ENCODE measurements at places on chromosomes 7 and 10.

GRCh38 chr7:4806983-4807597, 31.7 kb downstream of the AP5Z1 start:
- no peak for DNase-seq

GRCh38 chr10:17647326-17647725, 3.4 kb downstream of the STAM start:
- DNase-seq, result no peak

DNA sequence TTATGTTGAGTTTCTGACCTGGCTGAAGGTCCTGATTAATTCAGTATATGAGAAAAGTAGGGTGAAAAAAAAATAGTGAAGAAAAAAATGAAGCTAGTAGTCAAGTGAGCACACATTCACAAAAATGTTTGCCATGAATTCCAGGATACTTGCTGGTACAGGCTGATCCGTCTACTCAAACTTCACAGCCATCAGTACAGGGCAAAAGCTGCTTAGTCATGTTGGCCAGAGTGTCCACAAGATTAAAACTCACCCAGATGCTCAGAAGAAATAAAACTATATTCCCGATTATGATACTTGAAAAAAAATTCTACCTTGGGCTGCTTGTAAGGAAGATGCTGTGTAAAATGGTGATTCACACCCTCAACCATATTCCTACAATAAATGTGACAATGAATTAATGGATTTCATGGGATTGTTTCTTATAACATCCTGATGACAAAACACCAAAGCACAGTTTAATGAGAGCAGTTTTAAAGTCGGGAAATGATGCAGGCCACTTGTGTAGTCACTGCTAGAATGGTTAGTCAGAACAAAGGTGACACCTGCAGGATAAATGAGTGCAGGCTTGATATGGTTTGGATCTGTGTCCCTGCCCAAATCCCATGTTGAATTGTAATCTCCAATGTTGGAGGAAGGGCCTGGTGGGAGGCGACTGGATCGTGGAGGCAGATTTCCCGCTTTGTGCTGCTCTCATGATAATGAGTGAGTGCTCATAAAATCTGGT, 49.2 kb upstream of the ANKRD1 start:
- no peak for DNase-seq

DNA sequence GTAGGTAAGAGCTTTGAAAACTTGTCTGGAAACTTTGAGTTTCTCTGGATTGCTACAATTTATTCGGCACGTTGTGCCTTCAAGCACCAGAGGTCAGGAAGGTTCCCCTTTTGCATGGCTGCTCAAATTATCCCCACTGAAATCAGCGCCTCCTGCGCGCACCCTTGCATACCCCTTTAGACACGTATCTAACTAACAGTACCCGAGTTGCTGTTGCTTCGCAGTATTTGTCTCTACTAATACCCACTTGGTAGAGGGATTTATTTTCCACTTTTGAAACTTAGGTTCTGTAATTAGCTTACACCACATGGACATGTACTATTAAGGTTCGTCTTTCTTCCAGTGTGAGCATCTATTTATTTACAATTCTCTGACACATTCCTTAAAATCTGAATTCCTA, 1.6 kb downstream of the MEOX2 start:
- DNase-seq, result no peak

- no peak for DNase-seq
These were observed 36.8 kb downstream of the OGDH start for GRCh38 chr7:44643206-44643605.

DNA sequence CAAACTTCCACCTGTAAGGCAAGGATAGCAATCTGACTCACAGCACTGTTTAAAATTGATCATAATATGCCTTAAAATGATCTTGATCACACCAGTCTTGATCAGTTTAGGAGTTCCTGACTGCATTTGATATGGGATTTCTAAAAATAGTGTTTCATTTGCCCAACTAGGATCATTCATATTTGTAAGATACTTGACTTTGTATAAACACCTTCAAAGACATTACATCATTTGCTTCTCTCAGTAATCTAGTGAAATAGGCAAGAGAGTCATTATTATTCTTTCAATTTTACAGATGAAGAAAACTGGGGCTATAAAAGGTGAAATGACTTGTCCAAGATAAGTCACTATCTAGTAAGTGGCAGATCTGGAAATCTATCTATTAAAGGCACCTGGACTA, 521.1 kb downstream of the GATA3 start:
- no peak for DNase-seq

DNA sequence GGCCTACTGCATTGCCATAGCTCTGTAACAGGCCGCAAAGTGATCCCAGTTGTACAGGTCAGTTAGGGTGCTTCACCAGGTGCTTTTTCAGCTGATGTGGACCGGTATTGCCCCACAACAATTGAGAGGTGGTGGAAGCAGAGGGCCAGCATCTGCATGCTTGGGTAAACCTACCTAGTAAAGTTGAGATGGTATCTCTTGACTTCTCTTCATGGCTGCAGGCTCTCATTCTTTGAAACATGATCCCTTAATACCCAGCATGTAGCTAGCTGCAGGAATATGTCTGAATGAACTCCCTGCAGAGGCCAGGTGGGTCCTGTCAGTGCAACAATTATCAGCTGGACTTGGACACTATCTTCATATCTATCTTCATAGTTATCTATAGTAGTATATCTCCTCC, 60.7 kb upstream of the CCDC6 start:
- DNase-seq, result no peak

GRCh38 chr10:101304316-101304715, 49.6 kb upstream of the BTRC start:
- DNase-seq, result no peak

DNA sequence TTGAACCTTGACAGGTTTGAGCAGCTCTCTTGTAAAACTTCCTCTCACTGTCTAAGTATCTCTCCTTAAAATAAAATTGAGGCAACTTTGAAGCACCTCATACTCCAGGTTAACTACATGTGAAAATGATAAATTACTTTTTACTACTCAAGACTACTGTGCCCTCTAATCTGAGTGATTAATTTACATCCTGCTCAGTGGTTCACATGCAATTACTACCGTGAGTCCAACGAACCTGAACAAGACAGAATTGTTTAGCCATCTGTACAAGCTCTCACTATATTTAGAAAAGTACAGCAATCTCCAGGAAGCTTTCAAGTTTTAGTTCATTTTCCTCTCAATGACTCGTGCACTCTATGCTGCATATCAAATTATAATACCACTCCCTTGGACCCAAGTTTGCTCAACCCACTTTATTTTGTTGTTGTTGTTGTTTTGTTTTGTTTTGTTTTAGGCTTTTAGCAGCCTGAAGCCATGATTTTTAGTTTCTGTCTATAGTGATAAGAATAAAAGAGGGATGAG, 21.2 kb downstream of the PDE1C start:
- DNase-seq, result no peak

DNA sequence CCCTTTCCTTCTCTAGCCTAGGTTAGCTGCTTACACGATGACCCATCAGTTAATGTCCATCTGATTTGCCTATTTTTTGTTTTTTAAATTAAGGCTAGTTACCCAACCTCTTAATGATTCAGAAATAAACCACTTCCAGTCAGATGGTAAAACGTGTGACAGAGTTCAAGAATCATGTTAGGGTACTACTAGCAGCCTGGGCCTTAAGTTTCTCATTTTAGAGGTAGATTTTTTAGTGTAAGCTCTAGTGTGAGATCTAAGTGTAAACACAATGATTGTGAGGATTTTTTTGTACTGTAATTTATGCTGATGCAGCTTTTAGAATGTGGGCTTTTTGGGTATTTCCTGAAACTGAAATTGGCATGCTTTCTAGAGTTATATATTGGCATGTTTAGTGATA, 130.0 kb downstream of the CDK14 start:
- DNase-seq, result no peak

- DNase-seq, result no peak
These were observed 40.5 kb downstream of the GOT1 start for GRCh38 chr10:99389729-99390480.

DNA sequence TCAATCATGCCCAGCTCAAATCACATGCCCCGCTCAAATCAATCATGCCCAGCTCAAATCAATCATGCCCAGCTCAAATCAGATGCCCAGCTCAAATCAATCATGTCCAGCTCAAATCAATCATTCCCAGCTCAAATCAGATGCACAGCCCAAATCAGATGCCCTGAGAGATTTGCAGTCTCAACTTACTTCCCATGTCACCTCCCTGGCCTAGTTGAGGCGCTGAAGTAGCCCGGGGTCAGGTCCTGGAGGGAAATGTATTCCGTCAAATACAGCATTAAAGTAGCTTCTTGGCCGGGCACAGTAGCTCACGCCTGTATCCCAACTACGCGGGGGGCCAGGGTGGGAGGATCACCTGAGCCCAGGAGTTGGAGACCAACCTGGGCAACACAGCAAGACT, 15.7 kb upstream of the PRKAR1B start:
- DNase-seq, result no peak

- no peak for DNase-seq
These were observed 222.9 kb upstream of the PITRM1 start for GRCh38 chr10:3395458-3395861.

DNA sequence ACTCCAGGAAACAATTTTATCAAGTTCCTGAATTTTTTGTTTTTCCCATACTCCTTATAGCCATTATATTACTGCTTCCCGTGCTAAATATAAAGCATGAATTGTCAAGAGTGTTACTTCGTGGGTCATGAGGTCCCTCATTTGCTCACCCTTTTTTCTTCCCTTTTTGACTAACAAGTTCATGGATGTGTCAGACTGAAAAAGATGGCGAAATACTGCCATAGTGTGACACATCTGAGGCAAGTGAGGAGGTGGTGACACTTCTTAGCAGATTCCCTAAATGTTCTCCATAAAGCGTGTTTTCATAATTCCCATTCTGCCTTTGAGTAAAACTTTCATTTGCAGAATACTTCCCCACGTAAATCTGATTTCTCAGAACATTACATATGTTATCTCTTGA, 269.6 kb upstream of the FZD1 start:
- no peak for DNase-seq

DNA sequence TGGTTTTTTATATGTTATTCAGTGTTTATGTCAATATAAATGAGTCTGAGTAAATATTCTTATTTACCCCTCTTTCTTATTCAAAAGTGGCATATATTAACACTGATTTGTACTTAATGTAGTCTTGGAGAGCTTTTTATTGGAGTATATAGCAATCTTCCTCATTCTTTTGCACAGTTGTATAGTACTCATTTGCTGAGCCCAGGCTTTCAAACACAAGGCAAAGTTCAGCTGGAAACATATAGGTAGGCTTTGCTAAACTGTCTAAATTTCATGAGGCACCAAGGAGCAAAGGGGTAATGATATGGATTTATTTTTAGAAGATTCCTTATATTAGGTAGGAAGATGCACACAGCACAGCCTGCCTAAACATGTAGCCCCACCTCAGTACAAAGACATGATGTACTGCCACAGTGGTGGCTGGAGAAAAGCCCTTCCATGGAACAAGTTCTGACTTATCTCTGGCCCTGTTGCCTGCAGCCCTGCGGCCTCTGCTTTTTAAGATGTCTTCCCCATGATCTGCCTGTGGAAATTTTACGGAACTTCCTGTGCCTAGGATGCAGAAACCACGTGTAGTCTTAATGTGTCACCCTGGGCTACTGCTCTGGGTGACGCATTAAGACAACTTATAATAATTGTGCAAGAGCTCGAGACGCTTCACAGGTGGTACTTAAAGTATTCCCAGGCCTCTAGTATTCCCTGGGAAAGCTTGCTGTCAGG, 9.6 kb upstream of the PDCD4 start:
- no peak for DNase-seq

DNA sequence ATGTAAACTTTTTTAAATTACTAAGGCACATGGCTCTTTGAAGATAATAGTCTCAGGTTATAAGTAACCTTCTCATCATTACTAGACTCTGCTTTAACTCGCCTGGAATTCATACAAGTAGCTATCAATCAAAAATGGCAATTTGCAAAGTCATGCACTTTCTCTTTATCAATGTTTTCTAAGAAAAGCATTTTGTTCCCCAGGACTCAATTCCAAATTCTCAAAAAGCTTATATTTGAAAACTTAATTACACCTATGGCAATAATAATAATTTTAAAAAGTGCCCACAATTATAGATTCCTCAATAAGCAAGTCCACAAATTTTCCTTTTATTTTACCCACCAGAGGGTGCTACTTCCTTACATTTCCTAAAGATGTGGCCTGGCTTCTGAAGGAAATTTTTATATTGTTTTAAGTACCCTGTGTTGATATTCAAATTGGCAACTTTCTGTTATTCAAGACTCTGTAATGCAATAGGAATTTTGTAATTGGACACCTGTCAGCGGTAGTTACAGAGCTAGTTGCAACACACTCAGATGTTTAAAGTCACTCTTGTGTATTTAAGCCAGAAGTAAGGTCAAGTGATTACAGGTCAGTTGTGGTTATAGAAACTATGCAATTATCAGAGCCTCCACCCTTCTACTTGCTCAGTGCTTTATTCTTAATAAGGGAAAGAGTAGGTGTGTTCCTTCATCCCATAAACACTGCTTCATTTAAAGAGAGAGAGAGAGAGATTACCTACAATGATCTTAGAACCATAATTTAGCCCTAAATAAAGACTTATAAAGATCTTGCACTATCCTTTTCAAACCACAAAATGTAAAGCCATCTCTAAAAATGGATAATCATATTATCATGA, 47.1 kb upstream of the HYAL4 start:
- DNase-seq, result no peak

GRCh38 chr10:20593649-20594048, 303.5 kb downstream of the NEBL start:
- peak; percentile 68 for DNase-seq

- DNase-seq, result no peak
These were observed 26.2 kb upstream of the BMPR1A start for GRCh38 chr10:86730227-86730626.

DNA sequence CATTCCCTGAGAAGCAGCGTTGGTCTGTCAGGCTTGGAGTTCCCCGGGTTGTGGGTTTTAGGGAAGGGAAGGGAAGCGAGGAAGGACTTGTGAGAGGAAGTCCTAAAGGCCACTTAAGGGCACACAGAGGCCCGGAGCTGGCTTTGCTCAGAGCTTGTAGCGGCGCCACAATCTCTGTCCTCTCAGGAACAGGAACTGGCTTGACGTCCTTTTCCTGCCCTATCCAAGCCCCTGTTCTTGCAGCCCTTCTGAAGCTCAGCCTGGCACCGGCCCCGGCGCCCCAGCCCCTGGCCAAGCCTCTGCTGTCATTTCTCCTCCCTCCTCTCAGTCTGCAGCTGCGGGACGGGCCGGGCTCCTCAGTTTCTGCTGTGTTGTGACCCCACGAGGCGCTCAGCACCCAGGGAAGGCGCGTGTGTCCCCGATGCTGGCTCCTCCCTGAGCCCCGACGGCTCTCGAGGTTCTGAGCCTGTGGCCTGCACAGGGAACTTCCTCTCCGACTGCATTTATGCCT, at the start of gene GIMAP8:
GIMAP8 (plus strand) TSS at position 140 of the 511 bp plus-strand sequence. CDS start 16,069 bp downstream, outside the sequence.
- DNase-seq, result no peak

- no peak for DNase-seq
These were observed 13.9 kb downstream of the TSPAN14 start for GRCh38 chr10:80468002-80468401.

GRCh38 chr7:5510426-5511045, 86.9 kb upstream of the TNRC18 start:
- DNase-seq, result no peak

DNA sequence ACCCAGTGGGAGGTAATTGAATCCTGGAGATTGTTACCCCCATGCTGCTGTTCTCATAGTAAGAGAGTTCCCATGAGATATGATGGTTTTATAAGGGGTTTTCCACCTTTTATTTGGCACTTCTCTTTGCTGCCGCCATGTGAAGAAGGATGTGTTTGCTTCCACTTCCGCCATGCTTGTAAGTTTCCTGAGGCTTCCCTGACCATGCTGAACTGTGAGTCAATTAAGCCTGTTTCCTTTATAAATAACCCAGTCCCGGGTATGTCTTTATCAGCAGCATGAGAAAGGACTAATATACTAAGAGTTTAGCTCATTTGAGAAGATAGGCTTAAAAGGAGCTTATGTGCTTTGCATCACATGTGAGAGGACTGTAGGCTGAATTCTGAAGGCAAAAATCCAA, 29.3 kb downstream of the TMEM248 start:
- DNase-seq, result no peak
